C1 segment of cervical spinal cord (tissue), 14 donors: ENCODE measurements at places on chromosomes 13 and 19.

DNA sequence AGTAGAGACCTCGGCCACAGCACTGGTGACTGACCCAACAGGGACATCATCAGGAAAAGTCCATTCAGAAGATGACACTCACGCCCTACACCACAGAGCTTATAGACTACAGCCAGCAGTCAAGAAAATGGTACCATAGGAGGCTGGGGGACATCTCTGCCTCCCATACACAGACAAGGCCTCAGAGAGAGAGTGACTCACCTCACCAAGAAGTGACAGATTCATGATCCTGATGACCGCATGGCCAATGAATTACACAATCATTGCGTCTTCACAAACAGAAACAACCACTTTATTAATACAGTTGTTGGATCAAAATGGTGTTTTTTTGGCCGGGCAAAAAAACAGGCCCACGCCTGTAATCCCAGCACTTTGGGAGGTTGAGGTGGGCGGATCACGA is 260.8 kb upstream of the TSHZ3 start:
- no peak for DNase-seq

GRCh38 chr13:36999054-36999714 is at the start of gene ALG5:
ALG5 (minus strand) TSS chr13:36999340; CDS start chr13:36999300, 40 bp downstream.
- DNase-seq: peak; percentile 77

GRCh38 chr13:93080587-93080986 is 146.0 kb upstream of the GPC6 start:
- DNase-seq: no peak

DNA sequence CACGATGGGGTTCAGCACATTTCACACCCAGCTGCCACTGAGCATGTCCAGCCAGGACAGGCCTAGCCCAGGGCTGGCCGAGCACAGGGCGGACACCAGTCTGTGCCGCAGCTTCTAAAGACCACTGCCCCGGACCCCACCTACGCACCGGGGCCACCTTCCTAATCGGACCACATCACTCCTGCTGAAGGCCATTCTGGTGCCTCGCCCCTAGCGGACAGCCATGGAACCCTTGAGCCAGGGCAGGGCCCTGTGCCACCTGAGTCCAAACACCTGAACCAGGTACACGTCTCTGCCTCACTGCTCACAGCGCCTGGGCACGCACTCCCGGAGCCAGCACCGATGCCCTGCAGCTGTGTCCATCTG is 8.4 kb upstream of the C13orf46 start:
- no peak for DNase-seq

- DNase-seq: no peak
Observed at GRCh38 chr13:23687614-23688013, 117.4 kb downstream of the TNFRSF19 start.

GRCh38 chr13:30572859-30573275 is 44.9 kb upstream of the USPL1 start:
- no peak for DNase-seq

GRCh38 chr19:5823579-5824281 is 15.8 kb downstream of the FUT6 start:
- DNase-seq: no peak

DNA sequence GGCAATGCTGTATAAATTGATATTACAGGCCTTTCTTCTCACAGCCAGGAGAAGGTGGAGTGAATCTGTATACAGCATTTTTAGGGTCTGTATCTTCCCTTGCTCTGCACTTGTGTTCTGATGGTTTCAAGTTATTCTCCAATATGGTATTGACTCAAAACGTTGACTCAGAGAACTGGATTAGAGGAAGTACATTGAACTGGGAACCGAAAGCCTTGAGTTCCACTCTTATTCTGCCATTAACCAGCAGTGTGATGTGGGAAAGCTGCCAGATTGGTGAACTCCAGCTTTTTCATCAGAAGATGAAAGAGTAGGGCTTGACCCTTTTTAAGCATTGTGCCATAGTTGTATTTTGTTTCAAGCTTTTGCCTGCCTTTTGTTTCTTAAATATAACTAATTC is 167.7 kb downstream of the SPRY2 start:
- DNase-seq: no peak

- DNase-seq: no peak
Observed at GRCh38 chr19:4537953-4538600, 1.8 kb downstream of the LRG1 start.

GRCh38 chr19:6498294-6499036 is 3.6 kb downstream of the TUBB4A start:
- no peak for DNase-seq

DNA sequence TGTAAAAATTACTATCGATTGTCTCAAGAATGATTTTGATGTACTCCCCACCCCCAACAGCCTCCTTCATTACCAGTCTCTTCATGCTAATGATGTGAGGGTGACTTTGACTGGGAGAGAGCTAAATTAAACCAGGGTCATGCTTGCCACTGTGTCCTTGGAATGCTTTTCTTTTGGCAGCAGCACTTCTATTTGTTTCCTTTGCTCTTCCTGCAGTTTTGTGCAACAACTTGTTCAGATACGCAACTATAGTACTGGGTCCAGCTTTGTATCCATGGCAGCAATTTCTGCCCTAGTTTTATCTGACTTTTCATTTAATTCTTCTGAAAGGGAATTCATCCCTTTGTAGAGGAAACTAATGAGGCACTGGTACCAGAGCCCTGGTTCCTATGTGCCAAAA is 2792.1 kb downstream of the PCDH9 start:
- peak; percentile 20 for DNase-seq

DNA sequence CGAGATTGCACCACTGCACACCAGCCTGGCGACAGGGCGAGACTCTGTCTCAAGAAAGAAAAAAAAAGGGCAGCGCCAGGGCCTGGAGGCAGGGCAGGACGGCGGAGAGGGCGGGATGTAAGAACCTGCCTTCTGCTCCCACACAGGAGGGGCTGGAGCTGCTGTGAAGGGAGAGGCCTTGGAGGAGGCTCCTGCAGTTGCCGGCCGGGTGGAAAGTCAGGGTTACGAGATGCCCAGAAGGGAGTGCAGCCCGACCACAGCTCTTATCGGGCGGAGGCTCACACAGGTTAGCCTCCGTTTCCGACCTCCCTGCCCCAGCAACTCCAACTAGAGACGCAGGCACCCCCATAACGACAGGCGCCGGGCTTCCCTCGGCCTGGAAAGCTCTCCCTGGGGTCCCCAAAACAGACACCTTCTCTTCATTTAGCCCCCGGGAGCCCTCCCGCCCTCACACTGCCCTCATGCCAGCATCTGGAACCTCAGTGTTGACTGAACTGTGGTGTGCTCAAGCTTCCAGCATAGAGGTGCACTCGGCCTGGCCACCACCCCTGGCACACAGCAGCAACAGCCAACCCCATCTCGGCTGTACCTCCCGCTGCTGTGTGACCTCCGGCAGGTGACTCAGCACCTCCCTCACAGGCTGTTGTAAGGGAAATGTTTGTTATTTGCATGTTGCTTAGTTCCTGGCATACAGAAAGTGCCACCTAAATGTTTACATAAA is 1.4 kb downstream of the PLPP2 start:
- DNase-seq: no peak

DNA sequence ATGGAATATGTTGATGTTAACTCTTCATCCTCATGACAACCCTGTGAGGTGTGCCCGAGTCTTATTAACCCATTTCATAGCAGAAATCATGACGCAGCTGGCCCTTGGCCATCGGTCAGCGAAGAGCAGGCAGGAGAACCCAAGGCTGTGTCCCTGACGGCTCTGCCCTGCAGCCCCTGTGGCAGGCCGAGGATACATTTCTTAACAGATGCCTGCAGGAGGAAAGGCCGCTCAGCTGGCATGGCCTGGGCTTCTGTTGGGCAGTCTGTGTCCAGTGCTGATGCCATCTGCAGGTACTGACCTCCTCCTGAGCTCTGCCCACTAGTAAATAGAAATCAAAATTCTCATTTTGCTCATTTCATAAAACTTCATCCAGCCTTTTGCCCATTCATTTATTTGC is 35.4 kb upstream of the MCF2L start:
- no peak for DNase-seq

GRCh38 chr13:98508280-98508679 is 68.6 kb downstream of the STK24 start:
- no peak for DNase-seq

DNA sequence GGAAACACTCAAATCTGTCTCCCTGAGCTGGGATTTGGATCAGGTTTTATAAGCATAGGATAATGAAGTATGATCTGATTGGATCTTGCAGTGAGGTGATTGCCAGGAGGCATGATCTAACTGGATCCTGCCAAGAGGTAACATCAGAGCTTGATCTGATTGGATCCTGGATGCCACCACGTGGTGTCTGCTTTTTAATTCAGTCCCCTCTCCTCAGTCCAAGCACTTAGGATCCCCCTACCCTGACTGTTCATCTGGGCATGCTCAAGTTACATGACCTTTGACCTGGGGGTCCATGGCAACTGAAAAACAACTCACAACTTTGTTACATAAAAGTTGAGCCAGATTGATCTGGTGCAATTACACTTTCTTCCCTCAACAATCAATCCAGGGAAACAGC is 47.5 kb upstream of the LSM14A start:
- DNase-seq: no peak

DNA sequence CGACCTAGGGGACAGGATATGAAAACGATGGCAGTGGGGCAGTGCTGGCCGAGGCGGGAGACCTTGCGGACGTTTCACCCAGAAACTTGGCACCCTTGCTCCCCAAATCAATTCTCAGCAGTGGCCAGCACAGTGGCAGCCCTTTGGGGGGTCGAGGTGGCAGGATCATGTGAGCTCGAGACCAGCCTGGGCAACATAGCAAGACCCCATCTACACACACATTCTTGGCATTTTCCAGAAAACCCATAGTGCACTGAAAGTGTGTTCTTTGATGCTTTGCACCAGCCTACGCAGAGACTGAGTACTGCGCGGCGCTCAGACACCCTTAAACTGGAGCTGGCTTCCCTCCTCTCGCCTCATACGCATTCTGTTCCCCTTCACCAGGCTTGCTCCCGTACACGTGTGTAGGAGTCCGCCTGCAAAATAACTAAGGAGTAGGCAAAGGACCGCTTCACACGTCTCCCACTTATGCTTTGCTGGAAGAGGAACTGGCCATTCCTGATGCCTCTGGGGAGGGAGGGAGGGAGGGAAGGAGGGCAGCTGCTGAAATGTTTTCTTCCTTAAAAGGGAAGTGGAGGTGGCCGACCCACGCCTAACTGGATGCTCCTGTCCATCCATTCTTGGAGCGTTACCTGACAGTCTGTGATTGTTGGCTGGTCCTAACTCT is 23.5 kb upstream of the MIER2 start:
- DNase-seq: no peak

DNA sequence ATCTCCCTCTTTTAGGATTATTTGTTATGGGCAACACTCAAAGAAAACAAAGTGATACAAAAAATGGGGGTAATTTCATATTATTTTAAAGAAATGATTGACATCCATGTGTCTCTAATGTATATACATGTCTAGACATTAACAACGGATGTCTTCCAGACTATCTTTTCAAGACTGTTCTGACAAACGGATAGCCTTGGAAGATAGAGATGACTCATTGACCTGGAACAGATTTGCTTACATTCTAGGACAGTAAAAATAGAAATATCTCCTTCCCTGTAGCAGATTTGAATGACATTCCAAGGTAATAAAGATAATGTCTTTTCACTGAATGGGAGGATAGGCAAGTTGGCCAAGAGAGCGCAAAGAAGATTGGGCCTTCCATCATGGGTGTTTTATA is 26.2 kb upstream of the SLITRK6 start:
- no peak for DNase-seq

DNA sequence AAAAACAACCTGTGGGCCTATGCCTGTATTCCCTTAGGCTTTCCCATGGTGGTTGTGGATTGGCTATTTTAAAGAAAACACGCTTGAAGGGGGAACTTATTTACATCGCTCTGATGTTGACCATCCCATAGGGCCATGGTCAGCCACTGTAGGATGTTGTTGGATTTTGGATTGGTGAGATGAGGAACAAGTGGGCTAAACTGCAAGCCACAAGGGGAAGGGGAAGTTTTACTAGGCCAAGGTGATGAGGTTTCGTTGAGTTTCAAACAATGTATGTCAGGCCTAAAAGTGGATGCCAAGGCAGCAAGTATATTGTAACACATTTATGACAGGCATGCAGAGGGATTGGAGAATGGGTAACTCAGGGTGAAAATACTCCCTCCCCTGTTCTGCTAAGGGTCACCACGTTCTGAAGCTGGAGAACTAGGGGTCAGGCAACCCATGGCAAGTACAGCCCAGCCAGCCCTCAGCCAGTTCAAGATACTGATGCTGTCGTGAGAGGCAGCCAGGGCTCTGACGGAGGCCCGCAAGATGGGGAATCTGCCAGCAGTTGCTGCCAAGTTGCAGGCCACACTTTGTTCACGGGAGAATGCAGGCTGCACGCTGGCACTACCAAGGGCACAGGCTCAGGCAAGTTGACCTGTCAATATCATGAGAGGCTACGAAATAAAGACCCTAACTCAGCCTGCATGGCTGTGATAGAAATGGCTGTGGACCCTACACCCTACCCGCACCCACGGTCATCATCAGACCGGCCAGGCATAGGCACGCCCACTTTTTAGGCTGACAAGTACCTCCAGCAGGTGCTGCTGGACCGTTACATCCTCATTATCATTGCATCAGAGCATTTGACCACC is 11.1 kb downstream of the IRGC start:
- no peak for DNase-seq

GRCh38 chr19:36160821-36161596 is 8.8 kb upstream of the COX7A1 start:
- DNase-seq: no peak

GRCh38 chr13:110640591-110641029 is 25.3 kb downstream of the NAXD start:
- DNase-seq: peak; percentile 47

DNA sequence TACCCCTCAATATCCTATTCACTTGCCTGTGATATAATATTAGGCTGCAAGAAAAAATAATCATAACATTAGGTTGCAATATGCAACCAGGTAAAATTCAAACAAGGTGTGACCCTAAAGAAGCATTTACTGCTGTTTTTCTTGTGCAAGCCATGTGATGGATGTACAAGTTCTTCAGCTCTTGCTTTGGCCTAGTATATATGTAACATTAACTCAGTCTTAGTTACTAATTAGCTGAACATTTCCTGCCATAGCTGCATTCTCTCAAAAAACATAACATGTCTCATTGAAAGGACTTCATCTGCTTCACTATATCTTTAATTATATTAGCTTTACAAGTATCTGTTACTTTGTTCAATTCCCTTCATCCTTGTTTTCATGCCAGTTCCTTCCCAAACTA is 406.8 kb upstream of the HTR2A start:
- DNase-seq: no peak

DNA sequence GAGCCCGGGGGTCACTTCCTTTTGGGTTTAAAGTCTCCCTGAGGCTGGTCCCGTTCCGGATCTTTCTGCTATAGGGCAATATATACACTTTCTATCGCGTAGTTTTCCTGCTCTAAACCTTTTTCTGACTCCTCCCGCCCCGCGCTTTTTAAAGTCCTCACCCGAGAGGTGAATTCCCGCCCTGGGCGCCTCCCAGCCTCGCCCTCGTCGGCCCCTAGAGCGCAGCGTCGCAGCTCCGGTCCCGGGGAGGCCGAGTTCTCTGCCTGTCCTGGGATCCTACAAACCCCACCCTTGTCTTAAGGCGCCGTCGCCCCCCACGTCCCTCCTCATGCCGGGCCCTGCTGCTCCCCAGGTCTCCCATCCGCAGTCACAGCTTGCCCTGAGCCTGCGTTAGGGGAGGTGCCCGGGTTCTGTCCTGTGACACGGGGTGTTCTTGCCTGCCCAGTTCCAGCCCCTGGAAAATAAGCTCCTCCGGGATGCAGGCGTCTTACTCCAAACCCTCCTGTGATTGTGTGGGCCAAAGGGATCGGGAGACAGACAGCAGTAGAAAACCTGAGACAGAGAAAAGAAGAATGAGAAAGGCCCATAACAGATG is 491 bp downstream of the ZNF525 start:
- no peak for DNase-seq

- no peak for DNase-seq
Observed at GRCh38 chr19:30047432-30047831, 105.4 kb downstream of the URI1 start.

GRCh38 chr19:23896912-23897311 is 17.8 kb upstream of the ZNF726 start:
- no peak for DNase-seq
